NCI-H1930 (cell line): ENCODE measurements at places on chromosomes 3 and 15.

GRCh38 chr3:87796137-87796842 is 262.5 kb downstream of the CGGBP1 start:
- no peak for DNase-seq

DNA sequence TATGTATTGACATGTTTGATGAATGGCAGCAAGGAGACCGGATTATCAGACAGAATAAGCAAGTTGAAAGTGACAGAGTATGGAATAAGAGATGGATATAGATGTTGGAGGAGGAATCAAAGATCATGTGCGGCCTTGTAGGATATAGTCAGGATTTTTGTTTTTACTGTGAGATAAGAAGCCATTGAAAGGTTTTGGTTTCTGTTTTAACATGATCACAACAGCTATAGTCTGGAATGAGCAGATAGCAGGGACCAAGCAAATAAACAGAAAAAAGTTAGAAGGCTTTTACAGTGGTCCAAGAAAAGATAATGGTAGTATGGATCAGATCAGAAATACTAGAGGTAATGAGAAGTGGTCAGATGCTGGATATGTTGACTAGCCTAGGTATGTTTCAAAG is 52.6 kb downstream of the SLC12A6 start:
- no peak for DNase-seq

DNA sequence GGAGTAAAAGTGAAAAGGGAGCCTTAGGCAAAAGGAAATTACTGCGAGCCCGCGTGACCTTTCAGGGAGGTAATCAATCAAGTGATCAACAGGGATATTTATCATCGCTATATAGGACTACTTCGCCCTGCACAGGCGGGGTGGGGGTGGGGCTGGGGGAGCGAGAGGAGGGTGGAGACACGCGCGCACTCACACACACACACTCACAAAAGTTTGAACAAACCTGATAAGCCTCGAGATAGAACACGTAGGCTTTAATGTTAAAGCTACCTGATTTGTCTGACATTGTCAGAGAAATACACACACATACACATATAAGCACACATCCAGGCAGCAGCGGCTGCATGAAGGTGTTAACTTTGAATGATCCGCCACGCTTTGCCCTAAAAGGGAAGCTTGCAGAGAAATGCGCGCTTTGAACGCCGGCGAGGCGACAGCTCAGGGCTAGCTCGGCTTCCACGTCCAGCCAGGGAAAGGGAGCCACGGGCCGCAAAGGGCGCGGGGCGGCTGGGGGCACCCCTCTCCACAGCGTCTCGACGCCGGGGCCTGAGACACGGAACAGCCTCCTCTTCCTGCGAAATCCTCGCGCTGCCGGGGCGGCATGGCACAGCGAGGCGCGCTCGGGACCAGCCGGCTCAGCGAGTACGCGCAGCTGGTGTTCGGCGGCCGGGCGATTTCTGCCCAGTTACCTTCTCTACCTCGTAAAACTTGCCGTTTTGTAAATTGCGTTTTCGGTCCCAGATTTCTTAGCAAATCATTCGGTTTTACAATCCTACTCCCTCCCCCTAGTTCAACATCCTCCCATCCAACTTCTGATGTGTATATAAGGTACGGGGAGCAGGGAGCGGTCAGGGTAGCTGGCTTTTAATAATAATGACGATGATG is 4.8 kb upstream of the MECOM start:
- DNase-seq = no peak

DNA sequence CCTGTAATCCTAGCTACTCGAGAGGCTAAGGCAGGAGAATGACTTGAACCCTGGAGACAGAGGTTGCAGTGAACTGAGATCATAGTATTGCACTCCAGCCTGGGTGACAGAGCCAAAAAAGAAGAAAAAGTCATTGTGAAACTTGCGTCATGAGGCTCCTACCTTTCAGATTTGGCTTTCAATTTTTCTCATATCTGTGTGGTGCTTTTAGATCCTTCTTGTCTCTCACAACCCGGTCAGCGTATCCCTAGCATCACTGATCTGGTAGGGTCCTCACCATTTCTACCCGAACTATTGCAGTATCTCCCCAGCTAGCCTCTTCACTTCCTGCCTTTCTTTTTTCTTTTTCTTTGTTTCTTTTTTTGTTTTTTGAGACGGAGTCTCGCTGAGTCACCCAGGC is 21.6 kb upstream of the GCNT3 start:
- no peak for DNase-seq
